ENCODE measurements at places on chromosomes 1 and 21.

DNA sequence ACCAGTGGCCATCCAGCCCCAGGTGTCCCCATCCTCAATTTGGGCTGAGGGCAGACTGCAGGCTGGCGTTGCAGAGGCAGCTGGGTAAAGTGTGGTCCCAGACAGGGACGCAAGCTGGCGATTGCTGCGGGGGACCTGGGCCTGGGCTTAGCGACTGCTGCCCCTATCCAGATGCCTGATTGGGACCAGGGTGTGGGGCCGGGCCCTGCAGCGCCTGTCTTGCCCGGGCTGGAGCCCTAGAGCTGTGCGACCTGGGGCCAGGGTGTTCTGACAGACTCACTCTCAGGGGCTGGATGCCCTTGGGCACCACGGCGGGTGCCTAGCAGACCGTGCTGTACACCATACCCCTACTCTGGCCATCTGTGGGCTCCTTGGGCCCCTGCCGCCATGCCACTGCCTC is 16.2 kb upstream of the FAAP20 start:
- no peak for DNase-seq

DNA sequence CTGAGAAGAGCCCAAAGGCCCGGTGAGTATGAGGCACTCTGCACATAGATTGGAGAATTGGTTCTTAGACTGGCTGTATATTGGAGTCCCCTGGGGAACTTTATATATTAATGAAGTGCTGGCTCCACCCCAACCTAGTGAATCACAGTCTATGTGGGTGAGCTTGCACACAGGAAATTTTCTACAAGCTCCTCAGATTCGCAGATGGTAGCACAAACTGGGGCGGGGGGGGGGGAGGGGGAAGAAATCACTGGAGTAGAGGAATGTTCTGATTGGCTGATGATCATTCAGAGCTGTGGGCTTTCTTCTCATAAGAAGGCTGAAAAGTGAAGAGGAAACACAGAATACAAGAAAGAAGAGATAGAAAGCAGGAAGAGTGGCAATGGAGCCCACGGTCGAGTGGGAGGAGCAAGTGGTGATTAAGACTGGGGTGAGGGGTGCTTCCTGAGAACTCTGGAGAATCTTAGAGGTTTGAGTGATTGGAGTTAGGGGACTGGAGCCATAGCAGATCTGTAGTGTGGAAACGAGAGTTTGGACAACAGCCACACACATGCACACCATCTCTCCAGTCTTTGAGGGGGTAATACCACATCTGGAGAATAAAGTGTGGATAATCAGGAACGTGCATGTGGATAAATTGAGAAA is 465.9 kb upstream of the DAB1 start:
- DNase-seq, result no peak

GRCh38 chr21:31253684-31254083 is 90.4 kb downstream of the TIAM1 start:
- no peak for DNase-seq

DNA sequence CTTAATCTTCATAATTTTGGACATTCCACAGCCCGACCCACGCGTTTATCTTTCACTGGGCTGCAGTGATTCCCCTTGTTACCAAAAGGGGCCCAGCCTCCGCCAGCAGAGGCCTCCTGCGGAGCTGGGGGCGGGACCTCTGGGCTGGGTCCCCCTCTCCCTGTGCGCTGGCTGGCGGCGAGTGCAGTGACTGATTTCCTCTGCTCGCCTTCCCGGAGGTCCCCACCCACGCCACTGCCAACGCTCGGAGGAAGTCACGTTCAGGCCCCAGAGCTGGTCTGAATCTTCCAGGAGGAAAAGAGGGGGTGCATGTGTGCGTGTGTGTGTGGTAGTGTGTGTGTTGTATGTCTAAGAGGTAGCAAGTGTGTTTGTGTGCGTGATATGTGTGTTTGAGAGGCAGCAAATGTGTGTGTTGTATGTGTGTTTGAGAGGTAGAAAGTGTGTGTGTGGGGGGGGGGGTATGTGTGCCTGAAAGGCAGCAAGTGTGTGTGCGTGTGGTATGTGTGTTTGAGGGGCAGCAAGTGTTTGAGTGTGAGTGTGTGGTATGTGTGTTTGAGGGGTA is 35.0 kb upstream of the JAK1 start:
- peak; percentile 35 for DNase-seq

DNA sequence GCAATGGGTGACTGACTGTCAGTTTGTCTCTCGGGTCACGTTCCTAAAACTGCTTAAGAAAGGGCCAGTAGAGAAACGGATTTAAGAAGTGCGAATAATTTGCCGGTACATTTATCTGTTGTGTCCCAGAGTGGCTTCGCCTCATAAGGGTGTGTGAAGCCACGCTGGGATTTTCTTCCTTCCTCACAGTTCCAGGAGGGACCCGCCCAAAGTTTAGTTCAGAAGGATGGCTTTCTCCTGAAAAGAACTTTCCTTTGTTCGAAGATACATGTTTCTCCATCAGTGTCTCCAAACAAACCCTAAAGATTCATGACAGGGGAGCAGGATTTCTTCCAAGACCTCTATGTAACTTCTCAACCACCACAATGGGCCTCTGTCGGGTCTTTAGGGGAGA is 49.8 kb downstream of the ADAMTS1 start:
- DNase-seq, result no peak

DNA sequence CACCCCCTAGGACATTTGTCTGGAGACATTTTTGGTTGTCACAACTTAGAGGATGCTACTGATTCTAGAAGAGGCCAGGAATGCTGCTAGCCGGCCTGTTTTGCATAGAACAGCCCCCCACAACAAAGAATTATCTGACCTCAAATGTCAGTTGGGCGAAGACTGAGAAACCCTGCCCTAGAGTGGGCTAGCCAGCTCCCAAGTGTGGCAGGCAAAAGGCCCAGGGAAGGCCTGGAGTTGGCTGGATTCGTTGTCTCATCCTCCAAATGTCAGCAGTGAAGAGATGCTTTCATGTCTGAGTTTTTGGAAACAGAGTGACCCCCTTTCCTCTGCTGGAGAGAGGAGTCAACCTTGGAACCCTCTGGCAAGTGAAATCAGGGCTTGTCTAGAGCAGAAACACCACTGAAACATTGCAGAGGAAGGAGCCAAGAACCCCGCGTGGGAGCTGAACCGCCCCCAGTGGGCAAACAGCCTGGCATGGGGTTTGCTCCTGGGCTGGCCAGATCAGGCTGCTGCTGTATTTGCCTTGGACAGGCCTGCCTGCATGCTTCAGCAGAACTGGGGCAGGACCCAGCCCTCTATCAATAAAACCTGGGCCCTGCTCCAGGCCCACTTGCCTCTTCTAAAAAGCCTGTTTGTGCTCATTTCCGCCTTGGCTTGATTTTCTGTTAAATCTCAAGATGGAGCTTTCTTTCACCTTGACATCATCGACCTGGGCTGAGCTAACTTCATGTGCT is 32.9 kb downstream of the RASSF5 start:
- no peak for DNase-seq

DNA sequence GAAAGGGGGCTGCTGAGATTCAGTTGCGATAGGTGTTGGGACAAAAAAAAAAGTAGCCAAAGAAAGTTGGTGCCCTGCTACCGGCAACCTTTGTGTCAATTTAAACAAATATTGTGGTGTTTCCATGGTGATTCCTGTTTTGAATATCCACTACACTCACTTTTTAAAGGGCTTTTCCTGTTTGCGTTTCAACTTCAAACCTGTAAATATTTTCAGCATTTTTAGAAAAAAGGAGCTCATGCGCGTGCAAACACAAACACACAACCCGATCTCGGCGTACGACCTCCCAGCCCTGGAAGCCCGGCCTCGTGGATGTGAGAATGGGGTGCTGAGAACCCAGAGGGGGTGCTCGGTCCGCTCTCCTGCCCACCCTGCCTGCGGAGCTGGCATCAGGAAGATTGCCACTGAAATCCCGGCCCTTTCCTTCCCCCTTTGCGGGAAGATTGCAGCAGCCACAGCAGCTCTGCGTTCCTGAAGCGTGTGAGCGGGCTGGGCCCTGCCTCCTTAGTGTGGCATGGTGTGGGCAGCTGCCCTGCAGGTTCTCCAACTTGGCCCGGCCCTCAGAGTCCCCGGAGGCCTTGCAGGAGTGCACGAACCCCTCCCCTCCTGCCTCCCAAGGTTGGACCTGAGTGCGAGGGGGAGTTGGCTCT is 34.8 kb downstream of the CASZ1 start:
- DNase-seq, result no peak

DNA sequence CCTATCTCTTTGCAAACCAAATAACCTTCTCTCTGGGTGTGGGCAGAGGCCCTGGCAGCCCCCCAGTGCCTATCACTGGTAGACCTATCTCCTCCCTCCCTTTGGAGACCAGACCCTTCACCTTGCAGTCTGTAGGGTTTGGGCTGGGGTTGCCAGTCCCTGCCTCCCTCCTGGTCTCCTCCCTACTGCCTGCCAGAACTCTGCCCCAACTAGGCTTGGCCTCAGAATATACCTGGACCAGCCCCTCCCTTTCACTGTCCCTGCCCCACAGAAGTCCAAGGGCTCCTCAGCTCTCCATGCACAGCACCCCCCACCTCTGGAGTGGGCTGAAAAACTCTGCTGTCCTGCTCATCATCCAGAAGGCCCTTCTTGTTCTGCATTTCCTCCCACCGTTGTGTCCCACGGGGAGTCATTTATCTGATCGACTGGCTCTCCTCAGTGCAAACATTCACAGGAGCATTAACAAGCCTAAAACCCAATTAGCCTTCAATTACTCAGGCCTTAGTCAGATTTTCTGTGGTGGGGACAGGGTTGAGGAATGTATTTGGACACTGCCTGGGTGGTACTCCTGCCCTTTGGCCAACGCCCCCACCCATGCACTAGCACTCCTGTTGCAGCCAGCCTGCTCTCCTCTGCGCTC is 27.7 kb upstream of the DMBX1 start:
- DNase-seq, result no peak

GRCh38 chr1:207134581-207134980 is 30.5 kb downstream of the C4BPA start:
- no peak for DNase-seq

DNA sequence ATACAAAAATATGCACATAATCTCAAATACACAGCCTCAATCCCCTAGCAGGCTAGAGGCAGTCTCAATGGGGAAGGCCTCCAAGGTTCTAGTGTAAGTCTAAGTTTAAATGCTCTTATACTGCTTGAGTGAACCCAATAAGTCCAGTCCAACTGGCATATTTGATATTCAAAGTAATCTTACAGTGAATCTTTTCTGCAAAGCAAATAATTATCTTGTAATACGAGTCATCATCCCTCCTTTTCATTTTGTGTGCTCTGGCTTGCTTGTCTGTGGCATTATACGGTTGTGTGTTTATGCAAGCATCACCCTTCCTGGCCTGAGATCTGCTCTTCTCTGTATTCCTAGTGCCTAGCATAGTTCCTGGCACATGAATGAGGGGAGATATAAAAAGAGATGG is 166.9 kb upstream of the HMGB4 start:
- no peak for DNase-seq

DNA sequence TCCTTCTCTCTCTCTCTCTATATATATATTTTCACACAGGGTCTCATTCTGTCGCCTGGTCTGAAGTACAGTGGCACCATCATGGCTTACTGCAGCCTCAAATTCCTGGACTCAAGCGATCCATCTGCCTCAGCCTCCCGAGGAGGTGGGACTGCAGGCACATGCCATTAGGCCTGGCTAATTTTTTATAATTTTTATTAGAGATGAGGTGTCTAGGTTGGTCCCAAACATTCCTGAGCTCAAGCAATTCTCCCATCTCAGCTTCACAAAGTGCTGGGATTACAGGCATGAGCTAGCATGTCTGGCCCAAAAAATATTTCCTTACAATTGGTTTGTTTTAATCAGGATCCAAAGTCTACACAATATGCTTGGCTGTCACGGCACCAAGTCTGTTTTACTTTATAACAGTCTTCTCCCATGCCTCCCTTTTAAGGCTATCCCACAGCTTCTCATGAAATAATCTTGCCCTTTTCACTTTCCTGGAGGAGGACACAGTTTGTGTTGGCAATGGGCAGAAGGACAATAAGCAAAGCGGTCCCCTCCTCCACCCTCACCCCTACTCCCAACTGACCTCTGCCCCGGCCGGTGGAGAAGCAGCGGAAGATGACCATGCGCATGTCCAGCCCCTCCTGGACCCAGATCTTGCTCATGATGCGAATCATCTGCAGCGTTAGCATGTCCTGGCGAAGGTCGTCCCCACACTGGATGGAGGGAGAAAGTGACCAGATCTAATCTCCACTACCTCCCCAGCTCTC is 28.2 kb upstream of the PPP1R15B start:
- no peak for DNase-seq

GRCh38 chr1:232260861-232261260 is 369.1 kb downstream of the SIPA1L2 start:
- no peak for DNase-seq

DNA sequence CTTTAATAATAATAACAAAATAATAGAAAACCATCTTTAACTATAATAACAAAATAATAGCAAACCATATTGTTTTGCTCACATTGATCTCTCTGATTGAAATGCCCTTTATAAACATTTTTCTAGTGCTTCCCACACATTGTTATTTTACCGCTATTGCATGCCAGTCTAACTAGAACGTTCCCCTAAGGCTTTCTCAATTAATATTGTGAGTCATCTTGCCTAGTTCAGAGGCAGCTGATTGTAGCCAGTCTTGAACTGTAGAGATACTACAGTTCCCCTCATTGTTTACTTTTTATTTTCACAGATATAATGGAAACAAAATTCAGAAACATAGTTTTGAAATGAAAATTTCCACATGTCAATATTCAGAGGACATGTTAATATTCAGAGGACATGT is 192.3 kb upstream of the ADGRL4 start:
- DNase-seq, result peak; percentile 25

GRCh38 chr1:23211955-23212354 is 5.3 kb downstream of the HTR1D start:
- no peak for DNase-seq

DNA sequence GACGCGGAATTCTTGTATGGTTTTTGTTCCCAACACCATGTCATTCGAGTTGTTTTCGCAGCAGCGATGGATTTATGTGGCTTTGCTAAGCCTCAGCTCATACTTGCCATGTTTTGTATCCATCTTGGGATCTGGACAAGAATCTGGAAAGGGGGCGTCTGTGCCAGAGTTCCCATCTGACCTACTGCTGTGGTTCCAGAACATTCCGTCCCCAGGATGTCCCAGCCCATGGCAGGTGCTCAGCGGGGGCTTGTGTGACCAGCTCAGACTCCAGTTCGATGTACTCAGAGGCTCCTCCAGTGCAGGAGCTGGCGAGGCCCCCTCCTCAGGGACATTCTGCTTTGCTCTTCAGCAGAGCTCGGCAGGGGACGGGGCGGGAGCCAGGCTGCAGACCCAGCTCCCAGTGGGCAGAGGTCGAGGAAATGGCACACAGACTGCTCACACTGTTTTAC is 24.0 kb upstream of the ADARB1 start:
- DNase-seq, result no peak

GRCh38 chr1:232980986-232981560 is 30.7 kb downstream of the NTPCR start:
- no peak for DNase-seq
